Activated T-cell treated with anti-CD3 and anti-CD28 coated beads for 24 hours (primary cell): ENCODE measurements at places on chromosomes 4 and X.

DNA sequence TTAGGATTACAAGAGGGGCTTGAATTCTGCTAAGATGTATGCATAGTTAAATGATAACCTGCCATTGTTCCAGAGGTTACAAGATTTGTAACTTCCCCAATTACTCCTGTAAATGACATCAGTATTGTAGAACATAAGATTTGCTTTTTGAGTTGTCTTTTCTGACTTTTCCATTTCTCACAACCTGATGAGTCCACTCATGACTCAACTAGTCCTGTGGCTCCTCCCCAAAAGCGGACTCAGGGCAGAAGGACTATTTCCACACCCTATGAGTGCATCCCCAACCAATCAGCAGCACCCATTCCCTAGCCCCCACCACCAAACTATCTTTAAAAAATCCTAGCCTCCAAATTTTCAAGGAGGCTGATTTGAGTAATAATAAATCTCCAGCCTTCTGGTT is 54.7 kb downstream of the HOPX start:
- no peak for DNase-seq

DNA sequence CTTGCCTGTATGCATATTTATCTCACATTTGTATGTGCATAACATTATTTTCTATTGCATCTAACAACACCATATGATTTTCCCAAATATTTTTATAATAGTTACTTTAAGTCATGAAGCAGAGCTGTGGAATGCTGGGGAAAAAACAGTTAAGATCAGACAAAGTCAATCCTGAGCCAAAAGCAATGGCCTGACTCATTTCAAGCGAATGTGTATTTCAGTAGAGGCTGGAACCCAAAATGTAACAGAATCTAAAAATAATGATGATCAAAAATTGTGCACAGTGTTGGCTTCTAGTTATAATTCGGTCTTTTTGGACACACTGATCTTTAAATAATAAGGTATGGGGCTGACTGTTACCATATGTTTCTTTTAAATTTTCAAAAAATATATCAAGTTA is 516.2 kb upstream of the ADGRL3 start:
- no peak for DNase-seq

DNA sequence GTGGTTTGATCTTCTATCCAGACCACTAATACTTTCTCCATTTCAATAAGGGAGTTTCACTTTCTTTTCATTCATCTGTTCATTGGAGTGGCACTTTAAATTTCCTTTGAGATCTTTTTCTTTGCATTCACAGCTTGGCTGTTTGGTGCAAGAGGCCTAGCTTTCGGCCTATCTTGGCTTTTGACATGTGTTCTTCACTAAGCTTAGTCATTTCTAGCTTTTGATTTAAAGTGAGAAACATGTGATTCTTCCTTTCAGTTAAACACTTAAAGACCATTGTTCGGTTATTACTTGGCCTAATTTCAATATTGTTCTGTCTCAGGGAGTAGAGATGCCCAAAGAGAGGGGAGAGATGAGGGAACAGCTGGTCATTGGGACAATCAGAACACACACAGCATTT is 24.3 kb downstream of the CXCL13 start:
- DNase-seq: no peak

DNA sequence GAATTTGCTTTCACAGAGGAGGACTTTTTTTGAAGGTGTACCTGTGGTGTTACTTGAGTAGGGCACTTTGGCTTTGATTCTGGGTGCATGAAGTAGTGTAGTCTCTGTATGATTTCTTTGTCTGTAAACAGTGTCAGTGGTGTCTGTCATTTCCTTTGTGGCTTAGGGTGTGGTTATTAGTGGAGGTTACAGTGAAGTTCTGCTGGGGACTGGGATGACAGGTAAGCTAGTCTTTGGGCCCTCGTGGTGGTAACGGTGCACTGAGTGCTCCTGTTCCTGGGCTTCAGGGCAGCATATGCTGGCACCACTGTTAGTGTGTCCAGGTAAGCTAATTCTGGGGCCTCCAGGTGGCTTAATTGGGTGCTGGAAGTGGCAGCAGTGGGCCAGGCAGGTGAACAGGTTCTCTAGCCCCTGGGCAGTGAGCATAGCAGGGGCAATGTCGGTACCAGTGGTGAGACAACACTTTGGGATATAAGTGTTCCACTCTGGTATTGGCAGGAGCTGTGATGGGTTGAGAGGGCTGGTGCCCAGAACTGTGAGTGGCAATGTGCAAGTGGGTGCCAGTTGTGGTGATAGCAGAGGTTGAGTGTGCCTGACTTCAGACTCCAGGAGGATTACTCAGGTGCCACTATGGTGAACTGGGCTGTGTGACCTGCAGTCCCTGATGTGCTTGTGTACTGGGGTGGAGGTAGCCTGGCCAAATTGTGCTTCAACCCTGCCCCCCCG is 26.0 kb upstream of the VSIG1 start:
- DNase-seq: no peak

- DNase-seq: no peak
Measured at GRCh38 chr4:121239951-121240350, 75.8 kb upstream of the TNIP3 start.
